Osteoblast (primary cell): ENCODE measurements at places on chromosomes 7 and 10. TPM values are rescaled to one million over a fixed set of nuclear protein-coding genes. Genes with fewer than 3 reads are reported as not detected.
A peak's percentile ranks its signal among the peaks of the same experiment; 100 is the strongest.

- peaks cover 23% of the 10 kb centered on the region for H3K27me3 ChIP-seq
- no peak overlapping the region for H3K27ac ChIP-seq
- H3K36me3 ChIP-seq, result no peaks in the 10 kb centered on the region
- peak; percentile 85 for DNase-seq
- no peak overlapping the region for H3K4me3 ChIP-seq
Measured at GRCh38 chr10:21171197-21171935, 274.3 kb upstream of the NEBL start.

DNA sequence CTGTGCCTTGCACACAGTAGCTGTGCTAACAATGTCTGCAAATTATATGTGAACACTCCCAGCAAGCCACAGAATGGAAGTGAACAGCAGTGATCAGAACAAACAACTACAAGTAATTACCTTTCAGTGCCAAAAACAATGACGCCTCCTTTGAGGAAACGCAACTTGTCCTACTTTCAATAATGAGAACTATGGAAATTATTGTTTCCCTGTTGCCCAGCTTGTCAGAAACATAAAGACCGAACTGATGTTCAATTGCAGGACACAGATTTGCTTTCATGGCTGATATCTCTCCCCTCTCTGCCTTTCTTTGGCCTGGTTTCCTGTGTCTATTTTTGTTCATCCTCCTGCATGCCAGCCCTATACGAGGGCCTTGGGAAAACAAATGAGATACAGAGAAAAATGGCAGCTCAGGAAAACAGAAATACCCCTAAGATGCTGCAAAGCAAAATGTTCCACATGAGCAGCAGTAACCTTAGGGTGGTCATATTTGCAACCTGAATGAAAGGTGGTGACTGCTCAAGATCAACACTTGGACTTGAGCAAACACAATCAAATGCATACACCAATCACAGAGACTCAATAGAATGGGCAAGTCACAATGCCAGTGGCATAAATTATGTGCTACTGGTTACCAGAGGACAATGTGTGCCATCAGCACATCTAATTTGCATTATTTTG, 26.8 kb downstream of the COBL start:
- no peak for DNase-seq
- H3K27ac ChIP-seq, result no peak overlapping the region
- no peaks in the 10 kb centered on the region for H3K36me3 ChIP-seq

KLF14 gene
- total RNA-seq, result not detected in 2 replicates

GRCh38 chr7:150842716-150843115, 9.6 kb upstream of the AOC1 start:
- DNase-seq, result no peak
- no peak overlapping the region for H3K4me3 ChIP-seq
- no peaks in the 10 kb centered on the region for H3K36me3 ChIP-seq

HPS6 gene
- total RNA-seq, result 26.8 and 31.5 TPM in 2 replicates

TLX1 gene
- not detected in 2 replicates for total RNA-seq

- peaks cover 3% of the 10 kb centered on the region for H3K4me1 ChIP-seq
- no peaks in the 10 kb centered on the region for H3K36me3 ChIP-seq
- no peaks in the 10 kb centered on the region for H3K27me3 ChIP-seq
Measured at GRCh38 chr7:11130012-11130411, 156.3 kb downstream of the PHF14 start.

DNA sequence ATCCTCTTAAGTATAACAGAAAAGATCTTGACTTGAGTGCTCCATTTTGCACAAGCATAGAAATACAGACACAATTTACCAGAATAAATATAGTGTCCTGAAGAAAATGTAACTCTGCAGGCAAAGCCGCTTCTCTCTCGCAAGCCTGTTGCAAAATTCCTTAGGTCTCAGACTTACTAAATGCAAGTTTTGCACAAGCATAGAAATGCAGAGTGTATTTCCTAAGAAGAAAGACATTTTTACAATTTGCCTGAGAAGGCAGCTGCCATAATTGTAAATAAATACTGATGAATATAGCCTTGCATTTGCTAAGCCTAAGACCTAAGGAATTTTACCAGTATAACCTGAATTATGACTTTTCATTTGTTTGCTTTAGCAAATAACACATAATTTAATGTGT, 67.1 kb downstream of the AGMO start:
- H3K4me1 ChIP-seq, result no peaks in the 10 kb centered on the region
- H3K27me3 ChIP-seq, result no peaks in the 10 kb centered on the region
- DNase-seq, result no peak
- H3K36me3 ChIP-seq, result no peaks in the 10 kb centered on the region
- H3K4me3 ChIP-seq, result no peak overlapping the region

DNA sequence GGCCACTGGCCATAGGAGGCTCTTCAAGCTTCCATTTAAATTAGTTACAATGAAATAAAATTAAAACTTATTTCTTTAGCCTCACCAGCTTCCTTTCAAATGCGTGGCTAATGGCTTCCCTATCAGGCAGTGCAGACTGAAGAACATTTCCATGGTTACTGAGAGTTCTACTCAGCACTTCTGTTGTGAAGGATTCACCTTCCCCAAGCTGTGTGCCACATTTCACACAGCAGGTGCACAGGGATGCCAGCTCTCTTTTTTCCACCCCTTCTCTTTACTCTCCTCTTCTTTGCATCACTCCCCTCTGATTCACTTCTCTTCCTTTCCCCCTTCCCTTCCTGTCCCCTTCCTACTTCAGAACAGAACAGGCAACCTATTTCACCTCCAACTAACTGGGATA, 833 bp downstream of the GDF2 start:
- H3K4me1 ChIP-seq, result no peaks in the 10 kb centered on the region
- peaks cover 15% of the 10 kb centered on the region for H3K27me3 ChIP-seq
- H3K36me3 ChIP-seq, result no peaks in the 10 kb centered on the region
- peak; percentile 73 for DNase-seq
- no peak overlapping the region for H3K27ac ChIP-seq

GRCh38 chr7:79334334-79334733, 119.1 kb downstream of the MAGI2 start:
- H3K36me3 ChIP-seq, result no peaks in the 10 kb centered on the region
- H3K4me3 ChIP-seq, result no peak overlapping the region
- no peaks in the 10 kb centered on the region for H3K27me3 ChIP-seq
- H3K27ac ChIP-seq, result no peak overlapping the region

DNA sequence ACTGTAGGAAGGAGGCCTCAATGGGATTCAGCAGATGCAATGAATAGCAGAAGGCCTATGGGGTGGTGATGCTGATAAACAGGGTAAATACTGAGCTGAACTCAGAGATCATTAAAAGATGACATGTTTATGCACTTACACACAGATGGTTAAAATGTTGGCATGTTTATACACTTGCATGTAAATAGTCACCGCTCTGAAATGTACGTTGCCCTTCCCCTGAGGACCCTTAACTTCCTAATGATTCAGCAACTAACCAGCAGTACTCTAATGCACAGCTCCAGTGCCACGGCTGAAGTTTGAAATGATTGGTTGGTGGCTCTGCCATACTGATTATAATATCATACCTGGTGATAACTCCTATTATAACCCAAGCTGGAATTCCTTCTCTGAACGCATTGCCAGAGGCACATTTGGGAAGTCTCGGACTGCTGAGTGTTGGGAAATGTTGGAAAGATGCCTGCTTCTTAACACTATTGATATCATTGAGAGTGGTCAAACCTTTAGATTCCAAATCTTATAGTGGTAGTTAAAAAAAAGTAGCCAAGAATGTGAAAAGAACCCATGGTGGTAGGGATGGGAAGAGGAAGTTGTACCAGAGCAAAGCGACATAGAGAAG, 3.7 kb upstream of the CAV1 start:
- peak overlapping the region; percentile 26 for H3K27ac ChIP-seq
- DNase-seq, result no peak
- no peaks in the 10 kb centered on the region for H3K27me3 ChIP-seq
- no peaks in the 10 kb centered on the region for H3K36me3 ChIP-seq
- H3K4me1 ChIP-seq, result peaks cover 27% of the 10 kb centered on the region
- no peak overlapping the region for H3K4me3 ChIP-seq

GRCh38 chr7:1934756-1935155, 264.7 kb downstream of the ELFN1 start:
- no peak overlapping the region for H3K4me3 ChIP-seq
- H3K27me3 ChIP-seq, result no peaks in the 10 kb centered on the region
- no peaks in the 10 kb centered on the region for H3K36me3 ChIP-seq
- no peak overlapping the region for H3K27ac ChIP-seq
- DNase-seq, result no peak
- H3K4me1 ChIP-seq, result peaks cover 11% of the 10 kb centered on the region

NRCAM gene
- total RNA-seq, result 0.88 and 2.2 TPM in 2 replicates
